Left ventricle myocardium superior (tissue), 1 donor: ENCODE measurements at places on chromosomes 13 and 19. TPM values are rescaled to one million over a fixed set of nuclear protein-coding genes. Genes with fewer than 3 reads are reported as not detected.

- DNase-seq: no peak
Measured at GRCh38 chr13:72166102-72166650, 299.2 kb upstream of the DACH1 start.

Gene UHRF1
- 1.5 TPM for total RNA-seq

GRCh38 chr13:32905864-32906180 is 110.4 kb upstream of the KL start:
- no peak for DNase-seq

DNA sequence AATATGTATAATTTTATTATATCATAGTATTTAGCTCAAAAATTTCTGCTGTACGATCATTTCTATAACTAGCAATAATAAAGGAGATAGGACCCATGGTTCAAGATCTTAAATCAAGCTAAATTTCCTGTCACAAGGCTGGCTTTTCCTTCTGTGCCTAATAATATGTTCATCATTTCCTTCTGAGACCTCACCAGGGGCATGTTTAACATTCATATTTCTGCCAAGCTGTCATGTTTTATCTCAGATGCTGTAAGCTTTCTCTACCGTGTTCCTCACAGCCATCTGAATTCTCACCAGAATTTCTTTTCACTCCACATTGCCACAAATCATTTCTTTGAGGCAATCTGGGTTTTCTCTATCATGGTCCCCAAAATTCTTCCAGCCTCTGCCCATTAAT is 482.3 kb upstream of the SGCG start:
- DNase-seq: no peak

Gene ZNF440
- total RNA-seq: 4.5 TPM
